NB4 (cell line): ENCODE measurements at places on chromosomes 12 and 14.

GRCh38 chr14:77478796-77479195 is 19.8 kb downstream of the ISM2 start:
- no peak for DNase-seq

DNA sequence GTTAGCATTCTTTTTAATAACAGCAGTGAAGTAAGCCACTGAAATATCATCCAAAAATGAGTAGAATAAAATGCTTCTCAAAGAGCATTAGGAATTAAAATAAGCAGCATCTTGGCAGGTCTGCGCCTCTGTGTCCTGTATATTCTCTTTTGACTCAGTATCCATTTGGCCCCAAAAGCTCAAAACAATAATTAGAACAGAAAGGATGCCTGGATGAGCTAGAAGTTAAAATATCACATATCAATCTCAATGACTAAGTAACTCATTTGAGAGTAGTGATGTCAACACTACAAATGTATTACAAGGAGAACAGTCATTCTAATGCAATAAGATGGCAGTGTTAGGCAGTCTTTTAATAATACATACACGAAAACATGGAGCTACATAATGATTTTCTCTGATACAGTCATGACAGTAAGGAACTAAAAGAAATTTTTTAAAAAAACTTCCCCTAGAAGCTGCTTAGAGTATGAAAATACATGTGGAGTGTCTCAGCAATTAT is 160.9 kb upstream of the ABCD2 start:
- no peak for DNase-seq

DNA sequence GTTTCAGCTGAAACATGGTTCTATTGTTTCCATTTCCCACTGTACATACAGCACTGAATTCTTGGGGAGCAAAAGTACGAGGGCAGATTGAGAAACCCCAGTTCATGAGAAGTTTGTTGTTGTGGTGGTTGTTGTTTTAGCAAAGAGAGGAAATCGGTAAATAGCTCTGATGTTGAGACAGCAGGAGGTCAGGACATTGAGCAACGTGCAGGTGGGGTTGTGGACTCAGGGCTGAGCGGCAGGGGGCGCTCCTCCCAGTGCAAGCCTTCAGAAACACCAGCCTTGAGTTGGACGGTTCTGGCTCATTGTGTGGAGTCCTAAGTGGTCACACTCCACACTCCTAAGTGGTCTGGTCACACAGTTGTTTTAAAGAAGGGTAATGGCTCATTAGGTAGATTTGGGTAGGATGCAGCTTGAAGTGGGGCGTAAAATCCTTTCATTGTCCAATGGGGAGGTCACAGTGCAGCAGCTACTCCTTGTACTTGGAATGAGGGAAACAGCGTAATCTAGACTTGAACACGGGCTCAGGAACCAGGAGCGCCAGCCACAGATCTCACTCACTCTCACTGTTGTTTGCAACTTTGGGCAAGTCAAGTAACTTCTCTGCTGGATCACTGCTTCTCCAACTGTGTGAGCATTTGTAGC is 14.5 kb upstream of the PWP1 start:
- peak; percentile 79 for DNase-seq

DNA sequence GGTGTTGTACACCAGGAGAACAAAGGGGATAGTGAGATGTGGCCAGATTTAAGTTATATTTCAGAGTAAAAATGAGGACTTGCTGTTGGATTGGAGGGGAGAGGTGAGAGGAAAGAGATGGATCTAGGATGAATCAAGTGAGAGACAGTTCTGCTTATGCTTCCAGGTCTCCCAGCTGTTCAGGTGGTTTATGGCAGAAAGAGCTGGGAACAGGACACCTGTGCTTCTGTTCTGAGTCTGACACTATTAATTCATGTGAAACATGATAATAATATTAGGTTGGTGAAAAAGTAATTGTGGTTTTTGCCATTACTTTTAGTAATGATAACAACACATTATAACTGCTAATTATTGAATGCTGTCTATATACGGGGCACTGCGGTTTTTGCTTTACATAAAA is 55.7 kb downstream of the SLC15A5 start:
- DNase-seq, result no peak

DNA sequence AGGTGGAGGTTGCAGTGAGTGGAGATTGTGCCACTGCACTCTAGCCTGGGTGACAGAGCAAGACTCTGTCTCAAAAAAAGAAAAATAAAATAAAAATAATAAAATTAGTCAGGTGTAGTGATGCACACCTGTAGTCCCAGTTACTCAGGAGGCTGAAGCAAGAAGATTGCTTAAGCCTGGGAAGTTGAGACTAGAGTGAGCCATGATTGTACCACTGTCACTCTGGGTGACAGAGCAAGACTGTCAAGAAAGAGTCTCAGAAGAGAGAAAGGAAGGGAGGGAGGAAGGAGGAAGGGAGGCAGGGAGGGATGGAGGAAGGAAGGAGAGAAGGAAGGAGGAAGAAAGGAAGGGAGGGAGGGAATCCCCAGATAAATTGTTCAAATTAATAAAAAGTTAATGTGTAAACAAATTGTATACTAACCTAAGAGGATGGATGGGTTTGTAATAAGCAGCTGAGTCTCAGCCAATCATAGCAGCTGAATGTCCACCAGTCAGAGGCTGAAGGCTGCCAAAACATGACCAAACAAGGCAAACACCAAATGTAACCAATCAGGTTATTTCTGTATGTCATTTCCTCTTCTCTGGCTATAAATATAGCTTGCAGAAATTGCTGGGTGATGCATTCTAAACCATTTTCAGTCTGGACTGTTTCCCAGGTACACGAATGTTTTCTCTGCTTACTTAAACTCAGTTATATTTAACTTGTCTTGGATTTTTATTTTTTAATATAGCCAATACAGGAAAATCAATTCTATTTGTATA is 6.1 kb upstream of the CDCA4 start:
- no peak for DNase-seq

GRCh38 chr12:77442633-77443032 is 377.3 kb upstream of the E2F7 start:
- DNase-seq, result no peak

- DNase-seq, result no peak
Observed at GRCh38 chr12:93749515-93749914, 72.3 kb downstream of the CRADD start.

DNA sequence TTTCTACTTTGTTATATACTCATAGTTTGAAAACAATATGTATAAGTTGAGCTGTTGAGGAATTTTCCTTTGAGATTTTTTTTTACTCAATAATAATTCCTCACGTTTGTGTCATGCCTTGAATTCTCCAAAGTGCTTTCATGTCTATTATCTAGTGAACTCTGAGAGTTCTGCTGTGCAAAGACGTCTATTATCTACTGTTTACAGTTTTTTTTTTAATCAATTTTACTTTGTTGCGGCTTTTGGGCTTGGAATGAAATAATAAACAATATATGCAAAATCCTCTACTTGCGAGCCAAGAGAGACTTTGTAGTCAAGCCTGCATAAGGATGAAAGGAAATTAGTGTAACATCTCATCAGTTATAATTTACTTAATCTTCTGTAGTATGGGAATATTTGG is 107.2 kb upstream of the FRMD6 start:
- no peak for DNase-seq

DNA sequence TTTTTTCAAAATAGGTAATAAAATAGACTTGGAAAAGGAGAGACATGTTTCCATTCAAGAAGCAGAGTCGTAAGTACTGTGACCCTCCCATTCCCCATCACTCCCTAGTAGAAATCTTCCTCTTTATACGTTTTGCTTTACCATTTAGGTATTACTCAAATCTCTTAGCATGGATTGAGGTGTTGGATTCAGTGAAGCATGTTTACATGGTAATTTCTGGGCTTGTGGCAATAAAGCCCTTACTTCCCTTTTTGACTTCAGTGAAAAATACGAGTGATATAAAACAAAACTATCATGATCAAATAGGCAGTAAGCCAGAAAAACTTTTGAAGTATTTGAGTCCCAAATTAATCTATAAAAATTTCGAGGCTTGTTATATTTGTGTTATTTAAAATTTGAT is 27.4 kb downstream of the RAB21 start:
- peak; percentile 25 for DNase-seq

- DNase-seq, result no peak
Observed at GRCh38 chr12:133264173-133264572, 28.5 kb upstream of the ANHX start.

- DNase-seq, result no peak
Observed at GRCh38 chr14:99596071-99596627, 7.9 kb downstream of the CCDC85C start.

DNA sequence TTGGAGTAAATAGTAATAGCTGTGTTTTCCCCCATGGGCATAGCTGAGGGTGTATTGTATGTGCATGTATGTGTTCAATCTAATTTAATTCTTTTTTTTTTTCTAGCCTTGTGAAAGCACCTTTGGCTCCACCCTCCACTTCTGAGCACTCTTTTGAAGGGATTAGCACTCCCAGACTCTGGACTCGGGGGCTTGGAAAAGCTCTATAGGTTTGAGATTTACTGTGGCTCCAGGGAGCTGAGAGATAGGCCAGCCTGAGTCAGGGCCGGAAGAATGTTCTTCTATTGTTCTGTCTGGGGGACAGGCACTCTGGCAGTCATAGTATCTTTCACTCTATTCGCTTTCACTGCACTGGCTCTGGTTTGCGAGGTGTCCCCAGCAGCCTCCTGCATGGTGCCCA is 540.0 kb upstream of the TBX3 start:
- DNase-seq, result no peak

DNA sequence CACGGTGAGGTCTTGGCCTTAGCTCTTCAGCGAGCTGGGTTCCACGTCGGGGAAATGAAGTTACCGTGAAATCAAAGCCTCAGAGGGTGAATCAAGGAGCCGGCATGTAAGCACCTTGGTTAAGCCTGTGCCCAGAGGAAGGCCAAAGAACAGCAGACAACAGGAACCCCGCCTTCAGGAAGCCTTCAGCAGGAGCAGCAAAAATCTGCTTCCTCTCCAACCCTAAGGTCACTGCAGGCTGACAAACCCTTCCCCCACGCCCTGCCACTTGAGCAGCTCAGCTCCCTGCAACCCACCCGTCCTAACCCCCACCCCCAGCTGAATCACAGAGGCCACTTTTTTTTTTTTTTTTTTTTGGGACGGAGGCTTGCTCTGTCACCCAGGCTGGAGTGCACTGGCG is 72.9 kb upstream of the LTA4H start:
- peak; percentile 93 for DNase-seq

- no peak for DNase-seq
Observed at GRCh38 chr14:24874514-24875202, 175.3 kb downstream of the STXBP6 start.

- DNase-seq, result peak; percentile 76
Observed at GRCh38 chr12:64739778-64740177, 19.4 kb downstream of the GNS start.

- no peak for DNase-seq
Observed at GRCh38 chr14:103206836-103207387, 83.7 kb downstream of the TNFAIP2 start.

GRCh38 chr14:37083599-37083998 is 88.8 kb downstream of the SLC25A21 start:
- DNase-seq, result no peak

- DNase-seq, result no peak
Observed at GRCh38 chr14:58954052-58954451, 234.4 kb upstream of the DAAM1 start.

- no peak for DNase-seq
Observed at GRCh38 chr12:105920161-105920684, 218.5 kb downstream of the NUAK1 start.

DNA sequence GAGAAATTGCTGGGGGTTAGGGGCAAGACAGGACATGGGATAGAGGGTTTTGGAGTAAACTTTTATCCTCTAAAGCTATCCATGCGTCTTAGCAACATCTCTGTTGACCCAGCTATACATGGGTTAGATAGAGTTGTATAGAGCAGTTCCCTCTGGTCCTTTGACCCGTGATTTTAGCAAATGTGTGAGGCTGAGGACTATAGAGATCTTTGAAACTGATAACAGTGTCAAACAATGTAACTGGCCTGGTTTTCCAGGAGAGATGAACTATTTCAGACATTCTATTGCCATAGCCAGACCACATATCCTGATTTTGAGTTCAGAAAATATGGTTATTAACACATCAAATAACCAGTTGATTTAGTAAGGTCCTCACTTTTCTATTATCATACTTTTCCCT is 60.4 kb downstream of the B4GALNT3 start:
- DNase-seq, result no peak

- DNase-seq, result no peak
Observed at GRCh38 chr12:124386059-124386458, 91.2 kb downstream of the RFLNA start.

GRCh38 chr12:78384541-78384940 is 480.0 kb upstream of the SYT1 start:
- no peak for DNase-seq

- no peak for DNase-seq
Observed at GRCh38 chr12:63995512-63995911, 151.0 kb downstream of the SRGAP1 start.

DNA sequence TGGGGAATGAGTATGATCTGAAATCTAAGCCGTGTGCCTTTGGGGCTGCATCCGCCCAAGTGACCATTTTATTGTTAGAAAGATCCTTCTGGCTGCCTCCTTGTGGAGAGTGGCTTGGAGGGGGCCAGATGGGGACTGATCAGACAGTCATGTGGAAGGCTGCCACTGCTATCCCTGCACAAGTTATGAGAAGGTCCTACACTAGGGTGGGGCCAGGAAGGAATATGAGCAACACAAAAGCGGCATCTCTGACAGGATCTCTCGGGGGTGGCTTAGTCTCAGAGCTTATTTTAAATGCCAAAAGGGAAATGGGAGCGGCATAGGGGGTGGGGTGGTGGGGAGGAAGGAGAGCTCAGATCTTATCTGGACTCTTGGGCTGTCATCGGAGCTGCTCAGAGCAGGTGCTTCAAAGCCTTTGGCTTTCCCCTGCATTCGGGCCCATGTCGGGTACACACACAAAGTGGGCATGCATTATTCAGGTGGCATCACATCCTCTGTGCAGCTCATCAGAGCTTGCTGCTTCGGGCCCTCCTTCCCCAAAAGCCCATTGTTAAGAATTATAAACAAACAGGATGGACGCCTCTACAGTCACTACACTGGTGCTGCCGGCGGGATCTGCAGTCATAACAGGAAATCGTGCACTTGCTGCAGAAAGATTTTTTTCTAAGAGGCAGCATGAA is 805.4 kb downstream of the VRK1 start:
- DNase-seq, result no peak

- peak; percentile 76 for DNase-seq
Observed at GRCh38 chr12:121132601-121133481, at the start of gene P2RX7. Gene P2RX7 (plus strand): TSS chr12:121132876. CDS start chr12:121132971, 95 bp downstream.

GRCh38 chr12:93825931-93826555 is 148.9 kb downstream of the CRADD start:
- no peak for DNase-seq
